ENCODE measurements at places on chromosomes 1 and 21.

DNA sequence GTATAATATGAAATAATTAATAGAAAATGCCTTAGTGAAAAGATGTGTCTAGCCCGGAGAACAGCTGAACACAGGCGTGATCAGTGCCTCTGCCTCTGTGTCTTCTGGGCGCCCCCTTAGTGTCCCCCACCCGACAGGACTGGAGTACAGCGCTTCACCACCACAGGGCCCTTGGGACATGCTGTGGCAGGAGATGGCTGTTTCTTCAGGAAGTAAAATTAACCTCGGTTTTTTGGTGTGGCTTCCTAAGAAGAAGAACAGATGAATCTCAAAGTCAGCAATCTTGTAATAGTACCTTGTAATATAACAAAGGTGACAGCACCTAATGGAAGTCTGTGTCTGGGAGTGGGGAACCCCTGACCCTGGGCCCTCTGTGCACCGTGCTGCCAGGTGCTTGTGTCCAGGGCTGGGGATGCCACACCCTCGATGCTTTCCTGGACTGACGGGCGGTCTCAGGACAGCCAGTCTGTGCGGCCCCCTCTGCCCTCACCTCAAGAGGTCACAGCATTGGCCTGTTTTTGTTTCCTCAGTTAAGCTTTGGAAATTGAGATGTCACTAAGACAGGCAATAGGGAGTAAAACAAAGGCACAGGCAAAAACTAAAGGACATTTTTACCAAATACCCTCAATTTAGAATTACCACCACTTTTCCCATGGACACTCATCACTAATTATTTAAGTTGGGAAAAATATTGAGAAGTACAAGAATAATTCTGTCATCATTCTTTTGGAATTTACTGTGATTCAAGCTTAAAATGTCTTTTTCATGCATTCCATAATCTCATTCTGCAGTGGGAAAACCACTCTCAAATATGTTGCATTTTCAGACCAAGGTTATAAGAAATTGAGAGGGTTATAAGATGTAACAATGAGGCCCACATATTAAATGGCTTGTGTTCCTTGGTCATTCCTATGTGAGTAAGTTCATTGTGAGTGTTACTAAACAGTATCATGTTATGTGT is 79.3 kb downstream of the ADARB1 start:
- H3K4me3 ChIP-seq, result no peak overlapping the region
- DNase-seq, result no peak
- H3K4me1 ChIP-seq, result peaks cover 8% of the 10 kb centered on the region
- no peaks in the 10 kb centered on the region for H3K27me3 ChIP-seq

- H3K4me1 ChIP-seq, result no peaks in the 10 kb centered on the region
- DNase-seq, result no peak
- no peak overlapping the region for H3K27ac ChIP-seq
- peaks cover 12% of the 10 kb centered on the region for H3K36me3 ChIP-seq
- H3K27me3 ChIP-seq, result no peaks in the 10 kb centered on the region
- H3K4me3 ChIP-seq, result no peak overlapping the region
Observed at GRCh38 chr21:36035381-36035791, 24.9 kb downstream of the SETD4 start.

- H3K4me3 ChIP-seq, result no peak overlapping the region
- no peak overlapping the region for H3K27ac ChIP-seq
- H3K36me3 ChIP-seq, result no peaks in the 10 kb centered on the region
- H3K4me1 ChIP-seq, result no peaks in the 10 kb centered on the region
- no peaks in the 10 kb centered on the region for H3K27me3 ChIP-seq
- no peak for DNase-seq
Observed at GRCh38 chr1:115314765-115315164, 23.3 kb downstream of the NGF start.

GRCh38 chr1:3786468-3787348 is 9.6 kb downstream of the LRRC47 start:
- peaks cover 24% of the 10 kb centered on the region for H3K36me3 ChIP-seq
- no peaks in the 10 kb centered on the region for H3K27me3 ChIP-seq
- H3K27ac ChIP-seq, result no peak overlapping the region
- DNase-seq, result no peak
- no peak overlapping the region for H3K4me3 ChIP-seq

DNA sequence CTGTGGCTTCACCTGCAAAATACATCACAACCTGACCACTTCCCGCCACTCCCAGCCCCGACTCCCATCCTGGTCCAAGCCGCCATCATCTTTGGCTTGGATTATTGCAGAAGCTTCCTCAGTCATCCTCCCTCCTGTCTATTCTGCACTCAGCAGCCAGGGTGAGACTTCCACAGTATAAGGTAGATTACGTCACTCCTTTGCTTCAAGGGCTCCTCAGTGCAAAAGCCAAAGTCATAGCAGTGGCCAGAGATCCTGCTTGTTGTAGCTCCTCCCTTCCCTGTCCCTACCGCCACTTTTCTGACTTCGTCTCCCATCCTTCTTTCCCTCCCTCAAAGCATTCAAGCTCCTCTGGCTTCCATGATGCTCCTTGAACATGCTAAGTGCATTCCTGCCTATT is 152.8 kb downstream of the GRIK3 start:
- no peak overlapping the region for H3K4me3 ChIP-seq
- peaks cover 46% of the 10 kb centered on the region for H3K27me3 ChIP-seq
- H3K36me3 ChIP-seq, result no peaks in the 10 kb centered on the region
- no peaks in the 10 kb centered on the region for H3K4me1 ChIP-seq

GRCh38 chr1:225613006-225613405 is 39.9 kb downstream of the ENAH start:
- H3K27me3 ChIP-seq, result no peaks in the 10 kb centered on the region
- no peak overlapping the region for H3K4me3 ChIP-seq
- no peak overlapping the region for H3K27ac ChIP-seq

- H3K27me3 ChIP-seq, result no peaks in the 10 kb centered on the region
- no peak overlapping the region for H3K4me3 ChIP-seq
- peak; percentile 10 for DNase-seq
- H3K36me3 ChIP-seq, result no peaks in the 10 kb centered on the region
- H3K27ac ChIP-seq, result no peak overlapping the region
Observed at GRCh38 chr1:67524143-67525052, 94.2 kb upstream of the SERBP1 start.

GRCh38 chr21:45877821-45878469 is 103.6 kb upstream of the COL6A1 start:
- no peak overlapping the region for H3K4me3 ChIP-seq
- H3K36me3 ChIP-seq, result no peaks in the 10 kb centered on the region
- H3K27ac ChIP-seq, result no peak overlapping the region

DNA sequence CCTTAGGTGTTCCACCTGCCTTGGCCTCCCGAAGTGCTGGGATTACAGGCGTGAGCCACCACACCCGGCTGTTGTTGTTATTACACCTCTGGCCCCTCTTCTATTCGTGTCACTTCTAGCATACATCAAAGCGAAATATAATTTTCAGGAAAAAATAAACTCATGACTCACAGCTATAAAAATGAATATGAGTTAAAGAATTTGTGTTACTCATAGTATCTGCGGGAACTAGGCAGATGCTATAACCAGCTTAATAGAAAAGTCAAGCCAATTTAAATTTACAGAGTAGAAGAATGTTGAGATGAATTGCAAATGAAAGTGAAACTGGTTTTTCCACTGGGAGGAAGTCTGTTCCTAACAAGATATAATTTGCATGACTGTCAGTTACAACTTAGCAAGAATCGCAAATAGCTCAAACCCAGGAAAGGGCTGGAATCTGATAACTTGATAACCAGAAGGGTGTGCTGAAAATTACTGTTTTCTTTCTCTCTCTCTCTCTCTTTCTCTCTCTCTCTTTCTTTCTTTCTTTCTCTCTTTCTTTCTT is 11.2 kb downstream of the OR2W3 start:
- H3K4me3 ChIP-seq, result no peak overlapping the region
- no peaks in the 10 kb centered on the region for H3K4me1 ChIP-seq
- H3K36me3 ChIP-seq, result no peaks in the 10 kb centered on the region

- H3K27ac ChIP-seq, result no peak overlapping the region
- H3K27me3 ChIP-seq, result no peaks in the 10 kb centered on the region
- H3K36me3 ChIP-seq, result no peaks in the 10 kb centered on the region
- no peak for DNase-seq
- no peaks in the 10 kb centered on the region for H3K4me1 ChIP-seq
- no peak overlapping the region for H3K4me3 ChIP-seq
Observed at GRCh38 chr21:25313829-25314228, 293.5 kb downstream of the MRPL39 start.

GRCh38 chr1:92317836-92318493 is 19.1 kb downstream of the RPAP2 start:
- DNase-seq, result no peak
- H3K27ac ChIP-seq, result no peak overlapping the region
- H3K4me1 ChIP-seq, result no peaks in the 10 kb centered on the region
- H3K4me3 ChIP-seq, result no peak overlapping the region
- no peaks in the 10 kb centered on the region for H3K36me3 ChIP-seq
- H3K27me3 ChIP-seq, result no peaks in the 10 kb centered on the region

DNA sequence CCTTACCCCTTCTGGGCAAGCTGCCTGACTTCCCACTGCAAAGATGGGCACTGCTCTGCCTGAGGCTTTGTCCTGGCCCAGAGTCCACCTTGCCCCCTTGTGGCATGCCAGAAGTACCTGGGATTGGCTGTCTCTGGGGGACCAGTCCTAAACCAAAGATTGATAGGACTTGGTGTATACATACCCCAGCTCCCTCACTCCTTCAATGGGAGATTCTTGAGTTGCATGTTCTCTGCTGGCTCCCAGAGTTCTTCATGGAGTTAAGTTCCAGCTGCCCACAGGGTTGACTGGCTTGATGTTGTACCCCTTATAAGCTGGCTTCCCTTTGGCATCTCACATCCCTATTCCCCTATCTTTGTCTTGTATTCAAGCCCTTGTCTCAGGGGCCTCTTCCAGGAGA is 244.8 kb downstream of the GRIK3 start:
- H3K27ac ChIP-seq, result no peak overlapping the region
- H3K4me3 ChIP-seq, result no peak overlapping the region
- H3K4me1 ChIP-seq, result no peaks in the 10 kb centered on the region
- no peaks in the 10 kb centered on the region for H3K36me3 ChIP-seq
- peaks cover 27% of the 10 kb centered on the region for H3K27me3 ChIP-seq

- H3K36me3 ChIP-seq, result no peaks in the 10 kb centered on the region
- no peak overlapping the region for H3K27ac ChIP-seq
- no peaks in the 10 kb centered on the region for H3K4me1 ChIP-seq
Observed at GRCh38 chr1:206112600-206113301, 4.4 kb downstream of the AVPR1B start.

- H3K27me3 ChIP-seq, result peaks cover 46% of the 10 kb centered on the region
- no peak overlapping the region for H3K27ac ChIP-seq
- DNase-seq, result no peak
- H3K4me3 ChIP-seq, result no peak overlapping the region
Observed at GRCh38 chr1:38308780-38309179, 262.2 kb upstream of the POU3F1 start.

DNA sequence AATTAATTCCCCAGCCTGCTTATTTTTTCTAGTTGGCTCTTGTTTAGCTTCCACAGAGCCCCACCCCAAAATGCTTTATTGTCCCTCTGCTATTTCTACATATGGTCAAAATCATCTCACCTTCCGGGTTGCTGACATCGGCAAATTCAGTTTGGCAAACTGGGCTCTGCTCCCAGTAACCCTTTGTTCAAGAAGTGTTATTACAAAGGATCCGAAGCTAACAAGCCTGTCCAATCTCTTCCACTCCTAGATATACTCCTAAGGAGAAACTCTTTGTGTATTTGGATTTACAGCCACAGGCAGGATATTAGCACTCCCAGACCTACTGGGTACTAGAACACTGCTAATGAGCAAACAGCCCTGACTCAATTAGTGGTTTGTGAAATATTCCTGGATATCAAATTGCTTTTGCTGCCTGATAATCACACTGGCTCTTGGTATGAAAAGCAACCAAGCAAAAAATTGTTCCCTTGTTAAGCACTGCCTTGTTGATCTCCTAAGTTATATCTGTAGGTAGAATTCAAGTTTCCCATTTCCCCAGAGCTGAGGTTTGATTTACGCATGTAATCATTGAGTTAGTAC is 4.0 kb downstream of the JUN start:
- H3K4me3 ChIP-seq, result no peak overlapping the region
- no peak for DNase-seq
- H3K4me1 ChIP-seq, result peaks cover 22% of the 10 kb centered on the region
- H3K27me3 ChIP-seq, result no peaks in the 10 kb centered on the region

- H3K4me1 ChIP-seq, result peaks cover 70% of the 10 kb centered on the region
- no peak overlapping the region for H3K4me3 ChIP-seq
- no peak for DNase-seq
- H3K36me3 ChIP-seq, result peaks cover 2% of the 10 kb centered on the region
- peak overlapping the region; percentile 52 for H3K27ac ChIP-seq
Observed at GRCh38 chr1:150567717-150568593, 11.5 kb downstream of the MCL1 start.

- no peak overlapping the region for H3K27ac ChIP-seq
- no peak overlapping the region for H3K4me3 ChIP-seq
- H3K36me3 ChIP-seq, result no peaks in the 10 kb centered on the region
- H3K4me1 ChIP-seq, result no peaks in the 10 kb centered on the region
- DNase-seq, result no peak
Observed at GRCh38 chr1:2502210-2502609, 24.2 kb downstream of the PANK4 start.

DNA sequence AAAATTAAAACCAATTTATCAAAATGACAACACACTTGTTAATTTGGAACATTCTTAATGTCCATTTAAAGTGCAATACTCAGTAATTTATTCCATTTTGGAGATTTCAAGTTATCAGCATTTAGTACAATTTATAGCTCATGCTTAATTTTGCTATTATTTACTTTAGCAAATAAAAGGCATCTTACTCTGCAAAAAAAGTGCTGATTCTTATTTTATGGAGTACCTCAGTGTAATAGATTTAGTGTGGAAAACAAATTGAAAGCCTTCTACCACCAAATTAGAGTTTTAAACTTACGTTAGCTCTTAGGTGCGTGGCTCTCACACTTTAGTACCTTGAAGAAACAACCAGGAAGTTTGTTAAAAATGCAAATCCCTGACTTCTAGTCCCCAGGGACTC is 208.4 kb upstream of the NRIP1 start:
- no peaks in the 10 kb centered on the region for H3K4me1 ChIP-seq
- no peaks in the 10 kb centered on the region for H3K36me3 ChIP-seq
- no peak for DNase-seq
- no peak overlapping the region for H3K27ac ChIP-seq
- no peak overlapping the region for H3K4me3 ChIP-seq

GRCh38 chr1:34786521-34787325 is 5.7 kb downstream of the GJB3 start:
- H3K36me3 ChIP-seq, result peaks cover 24% of the 10 kb centered on the region
- H3K4me3 ChIP-seq, result no peak overlapping the region
- no peaks in the 10 kb centered on the region for H3K27me3 ChIP-seq
- H3K27ac ChIP-seq, result no peak overlapping the region
- DNase-seq, result no peak
